ENCODE measurements at places on chromosomes 7 and 10.

DNA sequence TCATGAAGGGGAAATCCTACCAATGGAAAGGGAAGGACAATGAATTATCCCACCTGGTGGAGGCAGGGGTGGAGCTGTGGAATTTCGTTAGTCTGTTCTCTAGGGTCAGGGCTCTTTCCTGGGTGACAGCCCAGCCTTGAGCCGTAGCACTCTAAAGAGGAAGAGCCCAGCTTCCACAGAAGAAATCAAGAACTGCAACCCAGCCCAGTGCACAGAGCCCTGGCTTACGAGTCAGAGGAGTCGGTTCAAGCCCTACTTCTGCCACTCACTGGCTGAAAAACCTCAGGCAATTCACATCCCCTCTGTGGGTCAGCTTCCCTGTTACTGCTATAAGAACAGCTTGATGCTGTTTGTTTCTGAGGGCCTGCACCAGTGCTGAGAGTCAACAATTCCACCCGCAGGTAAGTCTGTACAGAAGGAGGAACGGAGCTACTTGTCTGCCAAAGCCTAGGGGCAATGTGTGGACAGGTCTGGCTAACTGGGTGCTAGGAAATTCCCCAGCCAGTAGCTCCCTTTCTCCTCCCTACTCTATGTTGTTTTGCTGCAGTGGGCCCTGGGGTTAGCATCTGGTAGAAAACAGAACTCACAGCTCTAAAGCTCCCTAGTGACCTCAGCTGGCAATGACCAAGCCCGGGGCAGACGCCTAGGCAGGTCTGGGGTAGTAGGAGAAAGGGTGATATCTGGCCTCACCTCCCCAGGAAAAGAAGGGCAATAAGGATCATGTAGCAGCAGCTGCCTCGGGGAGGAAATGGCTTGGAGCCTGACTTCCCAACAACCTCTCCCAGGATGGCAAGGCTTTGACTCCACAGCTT, 3.3 kb downstream of the AVPI1 start:
- DNase-seq = no peak
- H3K27ac ChIP-seq = no peak overlapping the region
- H3K27me3 ChIP-seq = no peaks in the 10 kb centered on the region
- H3K4me3 ChIP-seq = no peak overlapping the region

- H3K36me3 ChIP-seq = no peaks in the 10 kb centered on the region
- H3K4me1 ChIP-seq = peaks cover 4% of the 10 kb centered on the region
- no peak overlapping the region for H3K27ac ChIP-seq
These were observed 178.2 kb downstream of the CCDC3 start for GRCh38 chr10:12823328-12823727.

DNA sequence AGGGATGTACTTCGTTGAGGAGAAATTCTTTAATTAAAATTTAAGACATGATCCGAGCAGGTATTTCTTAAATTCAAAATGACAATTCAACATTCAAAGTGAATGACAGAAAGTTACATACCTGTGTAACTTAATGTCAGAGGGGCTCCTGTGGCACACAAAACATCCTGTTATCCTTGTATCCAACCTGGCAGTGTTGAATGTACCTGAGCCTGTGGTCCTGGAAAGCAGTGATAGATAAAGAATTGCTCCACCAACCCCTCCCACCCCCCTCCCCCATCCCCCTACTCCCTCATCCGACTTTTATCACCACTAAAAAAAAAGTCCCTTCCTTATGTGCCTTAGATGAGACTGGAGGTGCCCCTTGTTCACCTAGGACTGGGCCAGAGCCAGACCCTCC, 119.4 kb upstream of the ADCY1 start:
- no peaks in the 10 kb centered on the region for H3K27me3 ChIP-seq
- H3K4me3 ChIP-seq = no peak overlapping the region
- H3K27ac ChIP-seq = no peak overlapping the region
- H3K4me1 ChIP-seq = no peaks in the 10 kb centered on the region
- no peaks in the 10 kb centered on the region for H3K36me3 ChIP-seq

DNA sequence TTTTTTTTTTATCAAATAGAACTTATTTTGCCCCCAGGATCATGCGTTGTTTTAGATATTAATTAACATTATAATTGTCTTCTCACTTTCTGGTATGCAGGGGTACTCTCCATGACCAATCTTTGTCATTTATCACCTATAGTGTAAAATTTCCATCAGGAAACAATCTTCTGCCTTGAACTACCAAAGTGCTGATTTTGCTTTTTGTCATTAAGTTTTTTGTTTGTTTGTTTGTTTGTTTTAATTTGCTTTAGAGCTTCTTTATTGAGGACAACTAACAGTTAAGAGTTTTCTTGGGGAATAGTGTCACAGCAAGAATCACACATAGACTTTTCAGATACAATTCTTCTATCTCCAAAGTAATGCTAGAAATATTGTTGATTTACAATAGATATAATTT, 171.2 kb upstream of the PRPS1L1 start:
- H3K36me3 ChIP-seq = no peaks in the 10 kb centered on the region
- DNase-seq = no peak
- no peak overlapping the region for H3K4me3 ChIP-seq
- no peaks in the 10 kb centered on the region for H3K27me3 ChIP-seq
- no peaks in the 10 kb centered on the region for H3K4me1 ChIP-seq
- H3K27ac ChIP-seq = no peak overlapping the region

DNA sequence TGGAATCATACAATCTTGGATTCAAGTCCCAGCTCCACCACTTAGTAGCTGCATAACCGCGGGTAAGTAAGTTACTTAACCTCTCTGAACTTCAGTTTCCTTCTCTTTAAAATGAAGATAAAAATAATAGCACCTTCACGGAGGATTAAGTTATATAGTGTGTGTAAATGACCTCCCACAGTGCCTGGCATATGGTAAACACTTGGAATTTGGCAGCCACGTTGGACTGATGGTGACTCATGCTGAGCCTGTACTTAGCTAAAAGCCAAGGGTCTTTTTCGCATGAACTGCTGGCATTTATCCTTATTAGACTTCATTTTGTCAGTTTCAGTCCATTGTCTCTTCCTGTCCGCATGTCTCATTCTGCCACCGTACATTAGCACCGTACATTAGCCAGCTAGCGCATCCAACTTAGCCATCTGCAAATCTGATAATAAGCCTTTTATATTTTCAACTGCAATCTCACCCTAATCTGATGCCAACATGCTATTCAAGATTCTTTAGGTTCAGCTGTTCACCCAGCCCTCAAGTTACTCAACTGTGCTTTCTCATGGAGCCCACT, 11.2 kb downstream of the SLC13A4 start:
- no peaks in the 10 kb centered on the region for H3K4me1 ChIP-seq
- DNase-seq = no peak
- no peaks in the 10 kb centered on the region for H3K27me3 ChIP-seq
- no peaks in the 10 kb centered on the region for H3K36me3 ChIP-seq
